ENCODE measurements at places on chromosomes 2 and 18. TPM values are rescaled to one million over a fixed set of nuclear protein-coding genes. Genes with fewer than 3 reads are reported as not detected.
A peak's percentile ranks its signal among the peaks of the same experiment; 100 is the strongest.

- DNase-seq: peak; percentile 48
Measured at GRCh38 chr2:223868005-223868404, 30.6 kb upstream of the AP1S3 start.

Gene ACKR3
- not detected for total RNA-seq

Gene CMPK2
- total RNA-seq: not detected

- peak; percentile 82 for DNase-seq
Measured at GRCh38 chr2:201235860-201236811, 24.2 kb upstream of the CASP8 start.

Gene GALNT5
- total RNA-seq: 70.6 TPM

GRCh38 chr18:42289526-42289925 lies 334.5 kb downstream of the PIK3C3 start:
- no peak for DNase-seq

DNA sequence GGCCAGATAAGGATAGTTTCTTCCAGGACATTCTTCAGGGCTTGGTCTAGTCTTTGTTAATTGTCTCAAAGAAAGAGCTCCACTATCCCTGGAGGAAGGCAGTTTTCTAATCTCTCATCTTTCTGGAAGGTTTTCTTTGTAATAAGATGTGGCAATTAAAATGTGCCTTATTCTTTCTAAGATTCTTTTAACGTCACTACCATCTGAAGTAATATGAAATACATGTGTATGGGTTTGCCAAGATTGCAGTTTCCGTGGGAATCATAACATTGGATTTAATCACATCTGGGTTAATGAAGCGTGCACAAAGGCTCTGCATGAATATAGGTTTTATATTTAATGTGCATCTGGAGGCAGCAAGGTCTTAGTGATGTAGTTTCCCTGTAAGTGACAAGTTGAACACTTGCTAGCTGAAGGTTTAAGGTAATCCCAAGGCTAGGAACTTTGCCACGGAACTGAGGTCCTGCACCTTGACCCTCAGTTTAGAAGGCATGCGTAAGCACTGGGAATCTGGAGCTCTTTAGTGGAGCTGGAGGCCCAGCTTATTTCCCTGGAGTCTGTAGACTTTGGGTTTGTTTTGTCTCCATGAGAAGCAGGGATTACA lies 25.7 kb downstream of the DIS3L2 start:
- DNase-seq: no peak
